Left renal pelvis (tissue), 4 donors: ENCODE measurements at places on chromosomes 7 and 10. TPM values are rescaled to one million over a fixed set of nuclear protein-coding genes. Genes with fewer than 3 reads are reported as not detected.

The NUTM2E gene
- polyA plus RNA-seq, result 0.23 TPM

GRCh38 chr7:114916261-114916892, 5.5 kb upstream of the MDFIC start:
- no peak for DNase-seq

DNA sequence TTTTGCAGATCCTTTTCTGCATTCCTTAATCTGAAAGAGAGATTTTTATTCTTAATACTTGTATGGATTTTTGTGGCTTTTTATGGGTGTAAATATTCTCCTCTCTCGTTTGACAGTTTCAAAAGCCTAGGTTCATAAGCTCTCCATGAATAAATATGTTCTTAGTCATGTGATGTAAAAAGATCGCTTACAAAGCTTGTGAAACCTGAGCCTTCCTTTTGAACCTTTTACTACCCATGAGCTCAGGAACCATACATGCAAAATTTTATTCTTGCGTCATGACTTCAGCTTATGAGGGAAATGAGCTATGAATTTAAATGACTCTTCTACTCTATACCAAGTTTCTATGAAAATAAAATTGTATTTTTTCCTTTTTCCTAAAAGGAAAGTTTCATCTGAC, 98.7 kb downstream of the POLL start:
- no peak for DNase-seq

- no peak for DNase-seq
These were observed 28.4 kb downstream of the MBL2 start for GRCh38 chr10:52744057-52744805.

The EBLN1 gene
- 0.15 TPM for polyA plus RNA-seq

GRCh38 chr7:82289889-82290288, 153.7 kb downstream of the CACNA2D1 start:
- DNase-seq, result no peak
